Vagina (tissue), 2 donors: ENCODE measurements at places on chromosomes 12 and 14.

DNA sequence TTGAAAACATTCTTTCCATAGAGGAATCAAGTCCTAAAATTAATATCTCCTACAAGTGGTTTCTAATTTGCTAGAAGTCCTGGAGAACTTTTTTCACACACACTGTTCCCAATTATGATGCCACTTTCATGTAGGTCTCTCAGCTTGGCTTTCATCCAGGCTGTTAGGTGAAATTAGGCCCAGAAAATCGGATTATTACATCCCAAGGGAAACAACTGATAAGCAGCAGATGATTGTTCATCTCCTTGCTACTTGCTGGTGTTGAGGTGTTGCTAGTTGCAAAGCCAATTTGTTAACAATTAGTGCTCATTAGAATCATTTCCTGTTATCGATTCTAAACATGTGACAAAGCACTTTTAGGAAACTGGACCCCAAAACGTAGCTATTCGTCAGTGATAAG lies 248.0 kb downstream of the PDZRN4 start:
- no peak overlapping the region for H3K27ac ChIP-seq
- H3K27me3 ChIP-seq = no peaks in the 10 kb centered on the region
- no peaks in the 10 kb centered on the region for H3K36me3 ChIP-seq

DNA sequence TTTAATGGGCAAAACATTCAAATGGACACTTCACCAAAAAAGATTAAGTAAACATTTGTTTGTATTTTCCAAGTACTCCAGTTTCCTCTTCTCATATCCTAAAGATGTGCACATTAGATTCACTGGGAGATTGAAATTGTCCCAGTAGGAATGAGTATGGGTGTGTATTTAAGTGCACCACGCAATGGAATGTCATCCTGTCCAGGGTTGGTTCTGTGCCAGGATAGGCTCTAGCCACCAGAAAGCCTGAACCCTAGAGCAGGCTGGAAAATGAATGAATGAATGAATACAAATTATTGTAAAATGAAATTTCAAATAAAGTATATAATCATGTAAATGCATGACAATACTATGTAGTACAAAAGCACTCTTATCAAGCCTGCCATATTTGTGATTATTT lies 14.0 kb downstream of the CEP83 start:
- H3K27ac ChIP-seq = no peak overlapping the region
- H3K4me3 ChIP-seq = no peak overlapping the region
- H3K36me3 ChIP-seq = no peaks in the 10 kb centered on the region

DNA sequence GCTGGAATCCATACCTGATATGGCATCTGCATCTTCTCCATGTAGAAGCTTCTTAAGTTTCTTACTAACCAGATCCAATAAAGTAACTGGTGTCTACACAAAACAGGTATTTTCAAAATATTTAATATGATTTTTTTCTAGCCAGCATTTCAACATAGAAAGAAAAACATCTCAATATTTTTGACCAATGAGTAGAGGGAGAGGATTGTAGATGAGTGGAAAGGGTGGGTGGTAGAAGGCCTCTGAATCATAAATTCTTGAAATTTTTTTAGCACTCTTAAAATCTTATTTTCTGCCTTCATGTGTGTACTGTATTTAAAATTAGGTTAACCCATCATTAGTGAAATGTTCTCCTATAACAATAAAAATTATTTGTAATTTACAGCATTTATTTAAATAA lies 18.0 kb downstream of the DEPDC4 start:
- no peak overlapping the region for H3K27ac ChIP-seq
- H3K36me3 ChIP-seq = no peaks in the 10 kb centered on the region
- DNase-seq = no peak
- no peak overlapping the region for H3K4me3 ChIP-seq
- no peaks in the 10 kb centered on the region for H3K4me1 ChIP-seq
- H3K27me3 ChIP-seq = no peaks in the 10 kb centered on the region

DNA sequence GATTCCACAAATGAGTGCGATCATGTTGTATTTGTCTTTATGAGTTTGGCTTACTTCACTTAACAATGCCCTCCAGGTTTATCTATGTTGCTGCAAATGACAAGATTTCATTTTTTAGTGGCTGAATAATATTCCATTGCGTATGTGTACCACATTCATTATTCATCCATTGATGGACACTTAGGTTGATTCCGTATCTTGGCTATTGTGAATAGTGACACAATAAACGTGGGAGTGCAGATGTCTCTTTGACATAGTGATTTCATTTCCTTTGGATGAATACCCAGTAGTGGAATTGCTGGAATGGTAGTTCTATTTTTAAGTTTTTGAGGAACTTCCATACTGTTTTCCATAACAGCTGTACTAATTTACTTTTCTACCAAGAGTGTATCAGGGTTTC lies 23.5 kb downstream of the AKAP6 start:
- no peak overlapping the region for H3K4me3 ChIP-seq
- no peak for DNase-seq
- no peaks in the 10 kb centered on the region for H3K4me1 ChIP-seq
- H3K36me3 ChIP-seq = no peaks in the 10 kb centered on the region
- no peaks in the 10 kb centered on the region for H3K27me3 ChIP-seq
- H3K27ac ChIP-seq = no peak overlapping the region

DNA sequence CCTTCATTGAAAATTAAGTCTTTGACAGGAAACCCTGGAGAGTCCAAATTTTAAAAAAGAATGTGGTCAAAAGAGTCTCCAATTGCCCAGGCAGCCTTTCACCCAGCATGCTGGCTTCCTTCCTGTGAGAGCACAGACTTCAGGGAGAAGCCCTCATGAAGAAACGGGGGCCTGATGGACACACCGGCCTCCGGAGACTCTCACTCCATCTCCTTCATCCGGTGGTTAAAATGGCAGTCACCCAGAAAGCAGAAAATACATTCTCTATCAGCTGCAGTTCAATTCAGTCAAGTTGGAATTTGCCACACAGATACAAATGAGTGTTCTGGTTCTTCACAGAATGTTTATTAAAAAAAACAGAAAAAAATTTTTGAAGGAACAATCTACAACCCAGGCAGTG lies 56.5 kb downstream of the CPM start:
- DNase-seq = no peak
- no peak overlapping the region for H3K27ac ChIP-seq
- H3K4me3 ChIP-seq = no peak overlapping the region
- H3K36me3 ChIP-seq = no peaks in the 10 kb centered on the region

DNA sequence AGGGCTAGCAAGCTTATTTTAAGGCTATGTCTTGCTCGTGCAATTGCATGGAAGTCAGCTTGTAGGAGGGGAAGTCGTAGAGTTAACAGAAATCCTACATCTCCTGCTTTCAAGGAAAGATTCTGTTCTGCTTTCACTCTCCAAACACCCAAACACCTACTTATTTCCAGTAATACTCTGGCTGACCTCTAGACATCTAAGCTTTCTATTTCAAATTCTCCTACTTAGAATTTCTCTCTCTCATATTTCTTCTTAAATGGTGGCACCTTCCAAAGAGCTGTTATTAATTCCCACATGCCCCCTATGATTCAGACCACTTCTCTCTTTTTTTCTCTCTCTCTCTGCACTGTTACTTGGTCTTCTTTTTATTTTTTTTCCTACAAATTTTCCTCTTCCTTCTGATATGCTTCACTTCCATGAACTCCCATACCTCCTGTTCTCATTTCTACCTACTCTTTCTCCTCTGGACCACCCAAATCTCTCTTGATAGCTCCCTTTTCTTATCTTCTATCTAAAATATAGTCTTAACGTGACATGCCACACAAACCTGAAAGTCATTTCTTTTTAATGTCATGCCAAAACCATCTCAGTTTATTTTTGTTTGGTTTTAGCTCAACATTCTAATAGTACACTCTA lies 90.8 kb downstream of the RPS6KA5 start:
- H3K4me3 ChIP-seq = no peak overlapping the region
- no peaks in the 10 kb centered on the region for H3K4me1 ChIP-seq
- H3K36me3 ChIP-seq = no peaks in the 10 kb centered on the region
- DNase-seq = no peak

DNA sequence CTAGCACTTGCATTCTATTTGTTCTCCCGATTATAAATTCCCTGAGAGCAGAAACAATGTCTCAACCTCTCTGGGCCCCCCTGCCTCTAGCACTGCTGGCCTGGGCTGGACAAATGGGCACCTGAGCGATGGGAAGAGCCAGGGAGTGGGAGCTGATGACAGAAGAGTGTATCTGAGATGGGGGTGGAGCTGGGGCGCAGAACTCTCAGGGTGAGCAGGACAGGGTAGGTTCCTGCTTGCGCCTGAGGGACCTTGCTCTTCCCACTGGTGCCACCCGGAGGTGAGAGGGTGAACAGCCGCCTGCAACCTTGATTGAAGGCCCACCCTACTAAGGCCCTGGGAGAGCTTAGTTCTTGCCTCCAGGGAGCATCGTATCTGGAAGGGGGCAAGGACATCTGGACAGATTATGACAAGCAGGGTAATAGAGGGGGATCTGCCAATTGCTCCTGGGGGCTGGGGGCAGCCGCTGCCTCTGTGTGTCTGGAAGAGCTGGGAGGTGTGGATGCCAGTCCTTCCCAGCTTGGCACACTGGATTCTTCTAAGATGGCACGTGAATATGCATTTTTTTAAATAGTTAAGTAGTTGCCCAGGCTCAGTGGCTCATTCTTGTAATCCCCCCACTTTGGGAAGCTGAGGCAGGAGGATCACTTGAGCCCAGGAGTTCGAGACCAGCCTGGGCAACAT lies 43.0 kb upstream of the TSPAN9 start:
- no peak for DNase-seq
- no peaks in the 10 kb centered on the region for H3K4me1 ChIP-seq
- H3K27me3 ChIP-seq = no peaks in the 10 kb centered on the region
- no peaks in the 10 kb centered on the region for H3K36me3 ChIP-seq
- H3K4me3 ChIP-seq = no peak overlapping the region
- H3K27ac ChIP-seq = no peak overlapping the region

GRCh38 chr14:78157494-78158437 lies 12.4 kb upstream of the NRXN3 start:
- H3K36me3 ChIP-seq = no peaks in the 10 kb centered on the region
- H3K4me1 ChIP-seq = no peaks in the 10 kb centered on the region
- no peak overlapping the region for H3K4me3 ChIP-seq
- H3K27me3 ChIP-seq = no peaks in the 10 kb centered on the region
- no peak for DNase-seq

DNA sequence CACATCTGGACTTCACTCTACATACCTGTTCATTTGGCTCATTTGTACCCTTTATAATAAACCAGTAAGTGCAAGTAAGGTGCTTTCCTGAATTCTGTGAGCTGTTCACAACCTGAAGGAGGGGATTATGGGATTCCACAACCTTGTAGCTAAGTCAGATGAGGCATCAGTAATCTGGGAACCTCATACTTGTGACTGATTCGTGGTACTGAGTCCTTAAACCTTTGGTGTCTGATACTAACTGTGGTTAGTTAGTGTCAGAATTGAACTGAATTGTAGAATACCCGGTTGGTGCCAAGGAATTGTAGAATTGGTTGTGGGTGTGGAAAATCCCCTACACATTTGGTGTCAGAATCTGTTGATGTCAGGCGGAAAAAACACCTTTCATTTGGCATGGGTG lies 83.4 kb downstream of the TMX1 start:
- no peaks in the 10 kb centered on the region for H3K36me3 ChIP-seq
- no peak overlapping the region for H3K27ac ChIP-seq
- H3K27me3 ChIP-seq = no peaks in the 10 kb centered on the region
- DNase-seq = no peak
- H3K4me1 ChIP-seq = peaks cover 31% of the 10 kb centered on the region
- no peak overlapping the region for H3K4me3 ChIP-seq

- H3K36me3 ChIP-seq = no peaks in the 10 kb centered on the region
- peak overlapping the region; percentile 75 for H3K4me3 ChIP-seq
- peak overlapping the region; percentile 68 for H3K27ac ChIP-seq
- H3K4me1 ChIP-seq = peaks cover 16% of the 10 kb centered on the region
- no peaks in the 10 kb centered on the region for H3K27me3 ChIP-seq
- no peak for DNase-seq
These were observed 17.6 kb upstream of the PLEKHH1 start for GRCh38 chr14:67515386-67516079.

- no peaks in the 10 kb centered on the region for H3K27me3 ChIP-seq
- peak overlapping the region; percentile 29 for H3K27ac ChIP-seq
- peaks cover 5% of the 10 kb centered on the region for H3K4me1 ChIP-seq
- peak overlapping the region; percentile 3 for H3K4me3 ChIP-seq
These were observed 59.7 kb downstream of the PLXNC1 start for GRCh38 chr12:94207849-94208621.

- H3K27me3 ChIP-seq = no peaks in the 10 kb centered on the region
- H3K36me3 ChIP-seq = no peaks in the 10 kb centered on the region
- DNase-seq = no peak
- H3K4me3 ChIP-seq = no peak overlapping the region
- H3K27ac ChIP-seq = no peak overlapping the region
These were observed 50.0 kb downstream of the SSPN start for GRCh38 chr12:26245175-26245942.

DNA sequence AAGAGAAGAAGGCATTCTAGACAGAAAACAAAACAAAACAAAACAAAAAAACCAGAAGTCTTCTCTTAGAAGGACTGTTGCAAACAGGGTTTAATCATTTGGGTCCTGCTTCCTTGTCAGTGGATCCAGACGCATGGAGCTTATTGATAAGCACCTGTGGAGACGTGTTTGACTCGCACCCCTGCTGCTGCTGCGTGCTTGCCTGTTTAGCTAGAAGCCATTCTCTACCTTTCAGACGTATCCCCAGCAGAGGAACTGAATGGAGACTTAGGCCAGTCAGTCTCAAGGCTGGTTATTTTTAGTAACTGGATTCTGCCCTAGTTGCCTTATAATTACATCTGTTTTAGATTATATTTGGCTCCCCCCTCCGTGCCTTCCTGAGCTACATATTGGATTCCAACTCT lies 186.1 kb upstream of the EEA1 start:
- no peaks in the 10 kb centered on the region for H3K36me3 ChIP-seq
- DNase-seq = no peak
- peaks cover 12% of the 10 kb centered on the region for H3K4me1 ChIP-seq
- no peak overlapping the region for H3K4me3 ChIP-seq

DNA sequence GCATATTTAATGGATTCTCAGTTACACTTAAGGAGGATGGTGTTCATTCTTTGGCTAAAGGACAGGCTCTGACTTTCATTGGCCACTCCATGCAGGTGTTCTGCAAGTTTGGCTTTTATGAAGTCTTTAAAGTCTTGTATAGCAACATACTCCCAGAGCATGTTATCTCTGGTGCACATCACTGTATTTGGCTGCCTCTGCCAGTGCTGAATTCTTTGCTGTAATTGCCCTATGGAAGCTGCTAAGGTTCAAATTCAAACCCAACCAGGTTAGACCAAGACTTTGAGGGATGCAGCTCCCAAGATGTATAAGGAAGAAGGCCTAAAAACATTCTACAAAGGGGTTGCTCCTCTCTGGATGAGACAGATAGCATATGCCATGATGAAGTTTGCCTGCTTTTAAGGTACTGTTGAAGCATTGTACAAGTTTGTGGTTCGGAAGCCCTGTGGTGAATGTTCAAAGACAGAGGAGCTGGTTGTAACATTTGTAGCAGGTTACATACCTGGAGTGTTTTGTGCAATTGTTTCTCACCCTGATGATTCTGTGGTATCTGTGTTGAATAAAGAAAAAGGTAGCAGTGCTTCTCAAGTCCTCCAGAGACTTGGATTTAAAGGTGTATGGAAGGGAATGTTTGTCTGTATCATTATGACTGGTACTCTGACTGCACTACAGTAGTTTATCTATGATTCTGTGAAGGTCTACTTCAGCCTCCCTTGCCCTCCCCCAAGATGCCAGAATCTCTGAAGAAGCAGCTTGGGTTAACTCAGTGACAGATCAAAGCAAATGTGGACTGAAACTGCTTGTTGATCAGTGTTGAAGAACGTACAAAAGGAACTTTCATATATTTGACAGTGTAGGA lies 19.4 kb downstream of the TMEM116 start:
- H3K4me3 ChIP-seq = peak overlapping the region; percentile 25
- no peak for DNase-seq
- H3K4me1 ChIP-seq = no peaks in the 10 kb centered on the region
